Activated CD4-positive, alpha-beta T cell treated with anti-CD3 and anti-CD28 coated beads, Interleukin-2, amount 50 U/mL, for 24 hours (primary cell): ENCODE measurements at places on chromosomes 6 and 20.

- DNase-seq = no peak
Observed at GRCh38 chr6:75107913-75108312, 97.9 kb downstream of the COL12A1 start.

- DNase-seq = no peak
Observed at GRCh38 chr6:119453242-119454200, 104.0 kb upstream of the MAN1A1 start.

- DNase-seq = no peak
Observed at GRCh38 chr6:10979603-10980002, 64.5 kb downstream of the ELOVL2 start.

GRCh38 chr6:19998541-19998940, 161.4 kb downstream of the ID4 start:
- DNase-seq = no peak
